Fibroblast of the conjunctiva (primary cell): ENCODE measurements at places on chromosomes 1 and 21.

DNA sequence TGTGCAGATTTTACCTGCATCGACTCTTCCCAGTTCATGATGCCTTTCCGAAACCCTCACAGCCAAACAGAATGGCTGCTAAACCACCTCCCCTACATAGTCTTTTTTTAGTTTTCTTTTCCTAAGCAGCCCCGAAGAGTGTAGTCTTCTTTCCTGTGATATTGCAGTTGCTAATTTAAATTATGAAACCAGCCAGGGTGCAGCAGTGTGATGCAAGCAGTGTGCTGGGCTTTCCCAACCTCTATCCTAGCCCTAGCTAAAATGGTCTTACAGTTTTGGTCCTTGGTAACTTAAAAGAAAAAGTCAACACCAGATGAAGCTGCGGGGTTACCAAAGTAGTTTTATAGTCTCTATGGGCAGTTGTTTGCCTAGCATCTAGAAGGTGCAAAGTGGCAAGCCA is 82.0 kb upstream of the GCLM start:
- no peak for DNase-seq

DNA sequence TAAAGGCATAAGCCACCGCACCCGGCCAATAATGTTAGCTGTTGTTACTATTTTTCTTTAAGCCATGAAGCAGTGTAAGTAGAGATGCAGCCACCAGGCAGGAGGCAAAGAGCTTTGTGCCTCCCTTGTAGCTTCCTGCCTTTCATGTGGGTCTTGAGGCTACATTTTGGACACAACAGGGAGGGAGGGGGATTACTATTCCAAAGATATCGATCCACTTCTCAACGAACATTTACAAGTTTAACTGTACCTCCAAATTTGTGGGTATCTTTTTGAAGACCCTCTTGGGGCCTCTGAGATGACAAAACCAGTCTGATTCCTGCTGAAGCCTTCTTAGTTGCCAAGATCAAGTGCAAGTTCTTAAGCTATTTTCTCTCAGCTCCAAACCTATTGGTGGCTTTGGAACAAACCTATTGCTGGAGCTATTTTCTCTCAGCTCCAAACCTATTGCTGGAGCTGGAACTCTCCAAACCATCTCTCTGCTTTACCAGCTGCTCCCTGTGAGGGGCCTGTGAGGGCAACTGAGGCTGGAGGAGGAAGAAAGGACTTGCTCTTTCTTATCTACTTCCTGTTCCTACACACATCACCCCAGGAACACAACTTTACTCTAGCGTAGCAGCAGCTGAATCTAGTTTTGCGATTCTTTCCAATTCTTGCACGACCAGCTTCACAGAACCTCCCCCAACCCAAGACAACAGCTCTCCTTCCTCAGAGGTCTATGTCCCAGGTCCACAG is 16.1 kb upstream of the RCAN3 start:
- DNase-seq: no peak

DNA sequence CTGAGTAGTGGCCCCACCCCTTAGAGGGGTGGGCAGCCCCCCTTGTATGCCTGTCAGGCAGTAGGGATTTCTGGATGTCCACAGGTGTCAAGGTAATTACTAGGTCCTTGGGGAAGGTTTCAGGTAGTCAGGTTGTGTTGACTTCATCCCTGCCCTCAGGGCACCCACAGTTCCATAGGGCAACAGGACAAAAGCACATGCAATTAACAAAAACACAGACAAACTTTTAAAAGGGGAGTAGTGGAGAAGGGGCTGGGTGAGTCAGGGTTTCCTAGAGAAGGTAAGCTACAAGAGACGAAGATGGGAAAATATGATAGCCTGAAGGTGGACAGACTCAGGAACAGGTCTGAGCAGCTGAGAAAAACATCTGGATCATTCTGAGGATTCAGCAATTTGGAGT is 14.1 kb downstream of the KRTCAP2 start:
- DNase-seq: no peak

DNA sequence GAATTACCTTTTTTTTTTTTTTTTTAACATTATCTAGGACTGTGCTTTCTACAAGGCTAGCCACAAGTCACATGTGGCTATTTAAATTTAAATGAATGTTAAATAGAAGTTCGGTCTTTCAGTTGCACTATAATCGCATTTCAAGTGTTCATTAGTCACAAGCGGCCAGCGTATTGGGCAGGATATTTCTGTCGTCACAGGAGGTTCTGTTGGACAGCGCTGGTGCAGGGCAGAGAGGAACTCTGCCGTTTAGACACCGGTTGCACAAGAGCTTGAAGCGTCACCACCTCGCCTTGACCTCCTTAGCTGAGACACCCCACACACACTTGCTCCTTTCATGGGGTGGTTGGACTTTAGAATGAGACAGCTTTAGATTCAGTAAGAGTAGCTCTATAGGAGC is 64.1 kb downstream of the BACE2 start:
- DNase-seq: no peak

GRCh38 chr1:108070662-108071061 is 105.7 kb upstream of the VAV3 start:
- no peak for DNase-seq

DNA sequence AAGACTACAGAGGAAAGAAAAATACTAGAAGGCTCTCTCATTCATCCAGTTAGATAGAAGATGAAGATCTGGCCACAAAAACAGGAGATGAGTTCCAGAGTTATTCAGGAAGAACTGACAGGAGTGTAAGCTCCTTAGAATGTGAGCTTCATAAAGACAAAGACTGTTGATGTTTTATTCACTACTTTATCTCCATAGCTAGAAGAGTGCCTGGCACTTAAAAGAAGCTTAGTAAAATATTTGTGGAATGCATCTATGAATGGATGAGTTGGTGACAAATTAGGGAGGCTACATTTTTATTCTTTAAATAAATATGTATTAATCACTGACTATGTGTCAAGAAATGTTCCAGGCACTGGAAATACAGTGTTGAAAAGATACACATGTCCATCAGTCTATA is 13.8 kb downstream of the CLDN17 start:
- no peak for DNase-seq

- DNase-seq: no peak
Measured at GRCh38 chr1:15355968-15356625, 53.6 kb upstream of the EFHD2 start.

GRCh38 chr21:39616211-39616772 is 3.6 kb downstream of the B3GALT5 start:
- DNase-seq: no peak

DNA sequence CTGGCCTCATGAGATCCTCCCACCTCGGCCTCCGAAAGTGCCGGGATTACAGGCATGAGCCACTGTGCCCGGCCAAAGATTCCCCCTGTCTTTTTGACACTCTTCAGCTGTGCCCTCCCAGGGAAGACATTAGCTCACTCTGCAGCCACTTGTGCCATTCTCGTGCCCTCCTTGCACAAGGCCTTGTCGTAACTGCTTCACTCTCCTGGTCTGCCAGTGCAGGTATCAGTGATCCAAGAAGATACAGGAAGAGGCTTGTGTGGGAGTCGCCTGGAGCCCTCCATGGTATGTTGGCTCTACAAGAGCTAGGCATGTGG is 22.0 kb upstream of the WDR26 start:
- no peak for DNase-seq

DNA sequence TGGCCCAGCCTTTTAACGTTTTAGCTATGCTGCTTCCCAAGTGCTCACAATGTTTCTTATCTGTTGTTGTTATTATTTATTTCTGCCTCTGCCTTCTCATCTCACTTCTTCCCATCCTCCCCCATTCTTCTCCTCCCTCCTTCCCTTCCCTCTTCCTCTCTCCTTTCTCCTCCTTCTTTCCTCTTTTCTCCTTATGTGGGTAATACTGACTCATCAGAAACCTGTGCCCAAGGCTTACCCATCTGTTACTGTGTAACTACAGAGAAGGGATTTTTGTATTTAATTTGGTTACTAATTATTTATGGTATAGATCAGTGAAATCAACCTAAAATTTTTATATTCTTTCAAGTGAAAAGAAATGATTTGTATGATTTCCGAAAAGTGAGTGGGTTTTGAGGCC is 120.3 kb downstream of the KCNK2 start:
- no peak for DNase-seq

GRCh38 chr1:230797376-230797920 is 50.3 kb downstream of the CAPN9 start:
- no peak for DNase-seq

DNA sequence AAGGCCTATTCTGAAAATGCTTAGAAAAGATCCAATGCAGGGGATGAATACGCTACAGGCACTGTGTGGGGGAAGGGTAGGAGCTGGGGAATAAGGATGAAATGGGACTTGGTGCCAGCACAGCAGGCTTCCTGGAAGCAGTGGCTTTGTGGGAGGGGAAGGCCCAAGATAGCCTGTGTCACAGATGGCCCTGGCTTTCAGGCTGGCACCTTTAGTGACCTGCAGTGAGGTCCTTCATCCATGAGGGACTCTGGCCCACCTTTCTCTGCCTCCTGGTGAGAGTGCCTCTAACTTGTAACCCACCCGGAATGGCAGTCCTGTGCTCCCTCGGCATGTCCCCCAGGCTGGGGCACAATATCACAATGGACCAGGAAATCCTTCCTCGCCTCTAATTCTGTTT is 919 bp downstream of the CHI3L1 start:
- no peak for DNase-seq

GRCh38 chr1:224736619-224737352 is 120.7 kb downstream of the CNIH3 start:
- peak; percentile 56 for DNase-seq

DNA sequence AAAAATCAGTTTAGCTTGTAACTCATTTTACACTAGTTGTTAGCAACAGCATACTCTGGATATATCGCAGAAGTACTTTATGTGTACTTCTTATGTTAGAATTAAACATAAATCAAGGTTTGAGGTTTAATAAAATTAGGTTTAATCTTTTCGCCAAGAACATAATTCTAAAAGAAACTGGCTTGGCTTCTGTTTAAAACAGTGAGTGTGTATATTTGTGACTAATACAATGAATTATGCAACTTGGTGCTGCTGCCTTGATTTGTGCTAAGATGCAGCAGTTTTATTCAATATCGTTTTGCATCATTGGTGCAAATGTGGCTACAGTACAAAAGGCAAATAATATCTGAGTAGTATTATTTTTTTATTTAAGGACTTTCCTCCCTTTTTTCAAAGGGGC is 44.8 kb downstream of the USP25 start:
- DNase-seq: peak; percentile 24

GRCh38 chr1:198564716-198565115 is 24.2 kb upstream of the ATP6V1G3 start:
- DNase-seq: no peak

- DNase-seq: no peak
Measured at GRCh38 chr21:45447821-45448220, 42.9 kb downstream of the COL18A1 start.

DNA sequence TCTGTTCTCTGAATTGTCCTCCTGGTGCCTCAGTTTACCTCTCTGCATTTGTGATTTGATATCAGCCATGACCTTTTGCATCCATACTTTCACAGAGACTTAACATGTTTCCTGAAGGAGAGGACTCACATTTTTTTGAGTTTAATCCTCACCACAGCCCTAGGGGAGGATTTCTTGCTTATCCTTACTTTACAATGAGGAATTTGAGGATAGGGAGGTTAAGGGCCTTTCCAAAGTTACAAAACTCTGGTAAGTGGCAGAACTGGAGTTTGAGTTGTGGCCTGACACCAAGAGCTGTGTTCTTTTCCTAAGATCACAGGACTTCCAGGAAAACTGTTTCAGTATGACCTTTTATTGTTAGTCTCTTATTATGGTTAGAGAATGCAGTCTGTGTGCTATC is 34.2 kb downstream of the TNFRSF8 start:
- DNase-seq: no peak

DNA sequence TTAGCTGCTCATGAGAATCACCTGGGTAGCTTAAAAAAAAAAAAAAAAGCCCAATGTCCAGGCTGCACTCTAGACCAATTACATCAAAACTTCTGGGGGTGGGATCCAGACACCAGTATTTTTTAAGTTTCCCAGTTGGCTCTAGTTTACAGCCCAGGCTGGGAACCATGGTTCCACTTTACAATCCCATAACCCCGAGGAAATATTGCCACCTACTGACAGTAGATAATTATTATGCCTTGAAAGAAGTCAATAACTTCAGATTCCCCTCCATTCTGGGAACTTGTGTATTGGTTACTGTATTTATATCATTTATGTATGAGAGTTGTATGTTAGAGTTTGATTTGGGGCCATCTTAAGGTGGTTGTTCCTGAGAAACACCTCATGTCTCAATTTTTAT is 100.2 kb downstream of the SPATA46 start:
- peak; percentile 20 for DNase-seq

GRCh38 chr21:36966821-36967768 is 626 bp upstream of the HLCS start:
- DNase-seq: no peak

GRCh38 chr1:243378669-243379068 is 122.8 kb downstream of the SDCCAG8 start:
- DNase-seq: no peak

DNA sequence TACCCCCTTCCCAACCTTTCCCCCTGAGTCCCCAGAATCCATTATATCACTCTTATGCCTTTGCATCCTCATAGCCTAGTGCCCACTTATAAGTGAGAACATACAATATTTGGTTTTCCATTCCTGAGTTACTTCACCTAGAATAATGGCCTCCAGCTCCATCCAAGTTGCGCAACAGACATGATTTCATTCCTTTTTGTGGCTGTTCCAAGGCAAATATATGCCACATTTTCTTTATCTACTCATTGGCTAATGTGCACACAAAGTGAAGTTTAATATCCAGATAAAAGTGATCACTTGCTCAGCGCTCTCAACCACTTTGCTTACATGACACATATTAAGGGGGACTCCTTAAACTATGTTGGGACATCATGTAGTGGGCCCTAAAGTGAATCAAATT is 72.4 kb upstream of the TIAM1 start:
- DNase-seq: peak; percentile 9

- no peak for DNase-seq
Measured at GRCh38 chr1:83996621-83997020, 2.3 kb downstream of the TTLL7 start.

- DNase-seq: no peak
Measured at GRCh38 chr1:157359314-157360022, 192.8 kb downstream of the FCRL5 start.

GRCh38 chr1:94592571-94592920 is 51.0 kb upstream of the F3 start:
- DNase-seq: no peak

- DNase-seq: no peak
Measured at GRCh38 chr1:246462986-246463385, 44.1 kb downstream of the SMYD3 start.

GRCh38 chr1:33470495-33471012 is 1.9 kb upstream of the ZSCAN20 start:
- peak; percentile 69 for DNase-seq

DNA sequence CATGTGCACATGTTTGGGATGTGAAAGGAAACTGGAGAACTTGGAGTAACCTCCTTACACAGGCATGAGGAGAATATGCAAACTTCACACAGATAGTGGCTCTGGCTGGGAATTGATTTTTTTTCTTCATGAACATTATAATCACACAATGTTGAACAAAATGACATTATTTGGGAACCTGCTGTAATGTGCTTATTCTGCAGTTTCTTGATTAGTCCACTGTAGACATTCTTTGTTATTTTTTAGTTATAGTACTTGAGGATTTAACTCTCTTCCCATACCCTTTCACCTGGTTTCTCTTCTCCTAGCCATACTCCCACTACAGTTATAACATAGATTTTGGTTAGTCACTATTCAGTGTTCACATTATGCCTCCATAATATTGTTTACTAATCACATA is 68.3 kb downstream of the ATG4C start:
- no peak for DNase-seq

- DNase-seq: peak; percentile 43
Measured at GRCh38 chr1:92951141-92951582, 10.1 kb downstream of the DIPK1A start.
